Stimulated activated CD4-positive, alpha-beta T cell treated with anti-CD3 and anti-CD28 coated beads, Interleukin-1b, Interleukin-23, amount 100 ng/mL, for 1 hour (primary cell): ENCODE measurements at places on chromosomes 4 and X.

DNA sequence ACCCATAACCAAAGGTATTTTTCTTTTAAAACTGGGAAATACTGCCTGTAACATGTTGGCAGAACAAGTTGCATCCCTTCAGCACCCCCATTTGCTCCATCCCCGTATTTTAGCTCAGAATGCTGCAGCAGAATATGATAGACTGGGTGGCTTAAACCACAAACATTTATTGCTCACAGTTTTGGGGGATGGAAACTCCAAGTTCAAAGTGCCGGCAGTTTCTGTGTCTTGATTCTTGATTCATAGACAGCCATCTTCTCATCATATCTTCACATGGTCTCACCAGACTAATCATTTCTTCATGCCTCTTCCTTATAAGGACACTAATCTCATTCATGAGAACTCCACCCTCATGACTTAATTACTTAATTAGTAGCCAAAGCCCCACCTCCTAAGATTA lies 10.5 kb upstream of the INPP4B start:
- no peak for DNase-seq

GRCh38 chr4:19309378-19309777 lies 942.3 kb upstream of the SLIT2 start:
- no peak for DNase-seq

- DNase-seq: no peak
Observed at GRCh38 chr4:71648923-71649322, 135.0 kb downstream of the GC start.

- DNase-seq: no peak
Observed at GRCh38 chr4:168584321-168584771, 87.5 kb downstream of the PALLD start.

DNA sequence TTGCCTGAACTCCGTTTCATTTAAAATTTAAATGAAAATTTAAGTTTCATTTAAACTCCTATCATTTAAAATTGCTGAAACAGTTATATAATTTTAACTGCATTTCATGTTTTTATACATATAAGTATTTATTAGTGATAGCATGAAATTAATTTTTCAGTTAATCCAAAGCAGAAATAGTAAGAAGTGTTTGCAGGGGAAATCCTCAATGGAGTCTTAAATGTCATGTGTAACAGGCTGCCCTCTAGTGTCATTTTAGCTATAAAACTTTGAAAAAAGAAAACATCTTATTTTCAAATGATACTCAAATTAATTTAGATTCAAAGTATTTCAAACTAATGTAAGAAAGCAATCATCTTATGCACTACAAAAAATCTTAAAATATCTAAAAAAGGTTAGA lies 27.2 kb downstream of the TAPT1 start:
- DNase-seq: no peak

DNA sequence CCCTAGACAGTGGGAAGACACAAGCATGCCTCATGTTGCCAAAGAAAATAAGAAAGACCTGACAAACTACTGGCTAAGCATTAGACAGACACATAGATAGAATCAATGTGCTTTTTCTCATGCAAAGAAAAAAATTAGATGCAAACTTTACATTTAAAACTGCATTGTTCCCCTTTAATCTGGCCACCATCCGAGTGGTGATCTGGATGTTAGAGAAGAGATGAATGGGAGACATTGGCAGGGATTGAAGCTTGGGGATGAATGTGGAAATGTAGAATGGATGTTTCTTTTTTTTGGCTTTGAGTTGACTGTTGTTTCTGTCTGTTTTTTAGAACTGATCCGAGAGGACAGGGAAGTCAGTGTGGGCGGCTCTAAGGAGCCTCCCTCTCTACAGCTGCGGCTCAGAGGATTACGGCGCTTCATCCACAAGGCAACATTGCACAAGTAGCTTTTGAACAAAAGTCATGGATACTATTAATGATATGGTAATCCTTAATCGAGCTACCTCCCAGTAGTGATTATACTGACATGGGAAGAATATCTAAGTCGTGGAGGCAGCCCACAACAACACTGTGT lies 53.0 kb downstream of the HELT start:
- DNase-seq: no peak

DNA sequence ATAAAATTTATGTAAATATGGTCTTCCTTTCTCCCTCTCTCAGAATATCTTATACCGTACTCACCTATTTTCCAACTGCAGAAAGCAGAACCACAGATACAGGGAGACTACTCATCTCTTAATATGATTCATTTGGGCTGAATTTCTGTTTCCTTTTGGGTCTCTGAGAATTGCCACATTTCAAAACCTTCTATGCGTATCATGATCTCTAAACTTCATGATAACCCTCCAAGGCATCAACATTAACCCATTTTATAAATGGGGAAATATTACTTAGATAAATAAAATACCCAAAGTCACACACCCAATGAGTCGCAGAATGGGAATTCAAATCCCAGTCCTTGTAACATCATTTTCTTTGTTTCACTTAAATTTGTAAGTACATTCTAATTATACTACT lies 16.6 kb upstream of the PRDM8 start:
- DNase-seq: no peak

DNA sequence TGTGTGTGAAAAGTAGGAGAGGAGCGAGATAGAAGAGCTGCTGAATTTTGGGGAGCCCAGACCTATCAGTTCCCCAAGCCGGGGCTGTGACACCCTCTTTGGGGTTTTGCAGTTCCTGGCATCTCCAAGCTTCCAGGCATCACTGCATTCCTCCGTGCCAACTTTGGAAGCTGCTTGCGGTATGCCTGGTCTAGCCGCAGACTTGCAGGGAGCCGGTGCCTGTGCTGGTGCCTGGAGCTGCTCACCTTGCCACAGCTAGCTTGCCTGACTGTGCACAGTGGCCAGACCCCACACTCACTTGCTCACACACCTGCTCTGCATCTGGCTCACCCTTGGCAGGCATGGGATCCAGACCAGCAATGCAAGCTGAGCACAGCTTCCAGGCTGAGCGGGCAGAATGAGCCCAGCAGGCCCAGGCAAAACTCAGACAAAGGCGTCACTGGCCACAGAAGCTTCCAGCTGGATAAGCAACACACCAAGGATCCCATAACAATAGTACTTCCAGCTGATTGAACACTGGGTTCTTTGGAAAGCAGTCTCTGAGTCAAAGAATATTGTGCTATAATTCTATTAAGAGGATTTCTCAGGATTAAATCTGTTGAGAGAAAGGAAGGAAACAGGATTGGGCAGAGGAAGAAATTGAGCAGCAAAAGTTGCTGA lies 390.9 kb downstream of the TEX13C start:
- no peak for DNase-seq

DNA sequence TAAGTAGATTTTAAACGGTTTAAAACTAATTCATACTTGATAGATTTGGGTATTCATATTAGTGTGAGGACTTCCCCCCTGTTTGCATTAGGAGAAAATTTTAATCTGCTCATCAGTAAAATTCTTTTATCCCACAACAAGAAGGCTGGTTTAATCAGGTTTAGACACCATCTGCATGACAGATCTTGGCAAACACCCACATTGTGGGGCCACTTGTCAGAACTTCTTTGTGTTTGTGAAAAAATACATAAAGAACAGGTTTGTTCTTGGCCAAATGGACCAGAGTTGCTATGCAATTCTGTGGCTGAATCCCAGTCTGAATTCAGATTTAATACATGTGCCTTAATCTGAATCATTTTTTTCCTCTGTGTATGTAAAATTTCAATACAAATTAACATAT lies 121.1 kb downstream of the REPS2 start:
- no peak for DNase-seq

GRCh38 chr4:41257906-41258305 lies 1.2 kb downstream of the UCHL1 start:
- no peak for DNase-seq

DNA sequence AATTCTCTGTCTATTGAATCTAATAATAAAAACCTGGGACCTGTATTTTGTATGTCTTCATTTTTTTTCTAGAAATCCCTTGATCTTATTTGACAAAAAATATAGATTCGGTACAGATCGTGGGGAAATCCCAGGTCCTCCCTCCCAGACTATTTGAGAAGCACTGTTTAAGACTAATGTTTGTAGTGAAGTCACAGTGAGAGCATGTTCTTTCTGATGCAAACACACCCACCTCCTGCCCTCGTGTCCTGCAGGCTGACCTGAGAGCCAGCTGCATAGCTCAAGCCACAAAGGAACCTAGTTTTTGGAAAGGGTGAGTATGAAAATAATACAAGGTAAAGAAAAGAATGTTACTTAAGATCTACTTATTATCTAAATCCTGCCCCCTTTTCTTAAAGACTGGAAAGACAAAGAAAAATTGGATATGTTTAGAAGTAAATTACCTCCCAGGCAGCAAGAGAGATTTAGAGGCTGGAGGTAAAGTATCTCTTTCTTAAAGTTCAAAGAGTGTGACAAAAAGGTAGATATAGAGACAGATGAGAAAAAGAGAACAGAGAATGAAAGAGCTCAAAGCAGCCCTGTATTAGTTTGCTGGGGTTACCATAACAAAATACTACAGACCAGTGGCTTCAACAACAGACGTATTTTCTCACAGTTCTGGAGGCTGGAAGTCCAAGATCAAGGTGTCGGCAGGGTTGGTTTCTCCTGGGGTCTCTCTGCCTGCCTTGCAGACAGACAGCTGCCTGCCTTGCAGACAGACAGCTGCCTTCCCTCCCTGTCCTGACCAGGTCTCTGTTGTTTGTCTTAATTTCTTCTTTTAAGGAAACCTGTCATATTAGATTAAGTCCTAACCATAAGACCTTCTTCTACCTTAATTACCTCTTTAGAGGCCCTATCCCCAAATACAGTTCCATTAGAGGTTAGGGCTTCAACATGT lies 20.4 kb upstream of the DCTD start:
- DNase-seq: no peak

GRCh38 chr4:41696131-41696530 lies 52.4 kb downstream of the PHOX2B start:
- no peak for DNase-seq

- DNase-seq: no peak
Observed at GRCh38 chrX:153853180-153853901, 23.0 kb upstream of the PDZD4 start.

DNA sequence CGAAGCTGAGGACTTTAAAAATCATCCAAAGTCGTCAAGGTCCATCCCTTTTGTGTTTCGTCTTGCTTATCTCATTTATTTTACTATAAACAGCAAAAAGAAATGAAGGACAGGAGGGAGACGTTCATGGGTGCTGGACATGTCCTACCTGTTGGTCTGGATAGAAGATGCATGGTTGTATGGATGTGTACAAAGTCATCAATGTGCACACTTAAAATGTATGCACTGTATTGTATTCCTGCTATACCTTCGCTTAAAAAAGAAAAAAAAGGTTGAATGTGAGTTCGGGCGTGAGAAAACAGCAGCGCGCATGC lies 313 bp upstream of the BLOC1S4 start:
- DNase-seq: no peak

GRCh38 chr4:62004881-62005280 lies 804.8 kb downstream of the ADGRL3 start:
- DNase-seq: no peak

- DNase-seq: peak; percentile 47
Observed at GRCh38 chr4:38759113-38759789, 23.5 kb downstream of the TLR10 start.

DNA sequence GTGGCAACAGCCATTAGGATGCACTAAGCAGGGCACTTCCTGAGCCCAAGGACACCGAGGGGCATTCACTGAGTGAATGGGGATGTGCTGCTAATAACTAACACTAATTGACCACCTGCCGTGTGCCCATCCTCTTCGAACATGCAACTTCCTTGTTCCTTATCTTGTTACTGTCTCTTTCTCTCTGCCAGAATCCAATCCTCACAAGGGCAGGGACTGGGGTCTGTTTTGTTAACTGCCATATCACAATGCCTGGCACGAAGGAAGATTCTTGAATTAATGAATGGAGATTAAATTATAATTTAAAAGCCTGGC lies 1.3 kb downstream of the ERAS start:
- DNase-seq: no peak

DNA sequence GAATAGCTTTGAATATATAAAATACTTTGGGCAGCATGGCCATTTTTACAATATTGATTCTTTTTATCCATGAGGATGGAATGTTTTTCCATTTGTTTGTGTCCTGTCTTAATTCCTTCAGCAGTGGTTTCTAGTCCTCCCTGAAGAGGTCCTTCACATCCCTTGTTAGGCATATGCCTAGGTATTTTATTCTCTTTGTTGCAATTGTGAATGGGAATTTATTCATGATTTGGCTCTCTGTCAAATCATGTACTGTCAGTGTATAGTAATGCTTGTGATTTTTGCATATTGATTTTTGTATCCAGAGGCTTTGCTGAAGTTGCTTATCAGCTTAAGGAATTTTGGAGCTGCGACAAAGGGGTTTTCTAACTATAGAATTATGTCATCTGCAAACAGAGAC lies 18.5 kb downstream of the UGT2B15 start:
- DNase-seq: no peak

GRCh38 chr4:167842487-167842886 lies 249.8 kb upstream of the ANXA10 start:
- DNase-seq: no peak

- DNase-seq: peak; percentile 4
Observed at GRCh38 chr4:158769175-158769921, 522 bp downstream of the FNIP2 start.

- DNase-seq: no peak
Observed at GRCh38 chr4:38152305-38152704, 192.1 kb downstream of the PTTG2 start.

DNA sequence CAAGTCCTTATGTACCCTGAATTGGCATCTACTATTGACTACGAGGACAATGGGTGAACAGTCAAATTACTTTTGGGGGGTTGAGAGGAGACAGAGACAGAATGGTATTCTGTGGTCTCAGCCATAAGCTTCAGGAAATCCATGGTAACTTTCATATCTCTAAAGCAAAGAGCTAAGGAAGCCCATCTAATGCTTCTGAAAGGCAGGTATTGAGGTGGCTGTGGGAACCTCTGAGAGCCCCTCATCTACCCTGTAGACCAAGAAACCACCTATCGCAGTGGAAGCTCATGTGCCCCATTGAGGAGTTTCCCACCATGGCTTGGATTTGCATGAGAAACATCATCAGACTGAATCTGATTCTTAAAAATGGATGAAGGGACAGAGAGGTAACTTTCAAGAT lies 23.1 kb upstream of the BMP2K start:
- DNase-seq: no peak

DNA sequence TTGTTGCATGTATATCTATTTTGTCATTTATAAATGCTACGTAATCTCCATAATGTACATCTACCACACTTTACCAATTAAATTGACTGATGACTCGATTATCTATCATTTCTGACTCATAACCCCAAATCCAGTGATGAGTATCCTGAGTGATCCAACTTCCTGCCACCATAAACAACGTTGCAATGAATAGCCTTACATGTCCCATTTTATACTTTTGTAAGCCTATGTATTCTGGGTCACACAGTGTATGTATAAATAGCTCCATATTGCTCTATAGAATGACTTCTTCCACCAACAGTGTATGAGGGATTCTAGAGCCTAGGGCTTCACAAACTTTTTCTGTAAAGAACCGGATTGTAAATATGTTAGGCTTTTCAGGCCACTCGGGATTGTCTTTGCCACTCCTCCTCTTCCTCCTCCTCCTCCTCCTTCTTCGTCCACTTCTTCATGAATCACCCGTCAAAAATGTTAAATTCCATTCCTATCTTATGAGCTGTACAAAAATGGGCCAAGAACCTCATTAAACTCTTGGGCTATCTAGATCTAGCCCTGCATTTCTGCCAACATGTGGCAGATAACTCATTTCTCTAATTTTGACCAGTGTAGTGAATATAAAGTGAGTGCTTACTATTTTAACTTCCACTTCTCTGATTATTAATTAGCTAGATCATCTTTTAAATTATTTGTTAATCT lies 672.2 kb upstream of the AMOT start:
- no peak for DNase-seq

GRCh38 chr4:112199041-112199440 lies 32.5 kb upstream of the AP1AR start:
- no peak for DNase-seq

GRCh38 chrX:111100191-111100590 lies 4.2 kb downstream of the PAK3 start:
- DNase-seq: no peak
